ENCODE measurements at places on chromosomes 13 and 19.

DNA sequence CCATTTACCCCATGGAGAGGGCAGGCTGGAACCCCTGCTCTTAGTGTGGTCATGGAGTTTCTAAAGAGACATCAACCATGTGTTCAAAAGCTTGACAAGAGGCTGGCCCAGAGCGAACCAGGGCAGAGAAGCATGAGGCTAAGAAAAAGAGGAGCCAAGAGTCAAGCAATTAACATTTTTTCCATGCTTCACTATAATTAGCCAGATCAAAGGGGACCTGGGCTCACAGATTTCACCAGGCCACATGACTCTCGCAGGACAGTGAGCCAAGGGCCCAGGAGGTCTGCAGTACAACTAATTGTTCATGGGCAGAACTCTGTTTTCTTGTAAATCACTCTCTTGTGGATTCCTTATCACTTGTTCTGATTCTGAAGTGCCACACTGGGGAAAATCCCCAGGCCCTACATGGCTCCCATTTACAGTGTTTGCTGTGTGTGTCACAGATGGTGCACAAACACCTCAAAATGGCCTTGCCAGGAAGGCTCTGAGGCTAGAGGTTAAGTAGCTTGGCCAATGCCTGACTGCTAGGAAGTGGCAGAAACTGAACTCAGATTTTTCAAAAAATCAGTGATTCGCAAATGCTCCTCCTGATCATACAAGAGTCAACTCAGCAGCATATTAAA lies 101.2 kb downstream of the LHFPL6 start:
- DNase-seq = no peak

DNA sequence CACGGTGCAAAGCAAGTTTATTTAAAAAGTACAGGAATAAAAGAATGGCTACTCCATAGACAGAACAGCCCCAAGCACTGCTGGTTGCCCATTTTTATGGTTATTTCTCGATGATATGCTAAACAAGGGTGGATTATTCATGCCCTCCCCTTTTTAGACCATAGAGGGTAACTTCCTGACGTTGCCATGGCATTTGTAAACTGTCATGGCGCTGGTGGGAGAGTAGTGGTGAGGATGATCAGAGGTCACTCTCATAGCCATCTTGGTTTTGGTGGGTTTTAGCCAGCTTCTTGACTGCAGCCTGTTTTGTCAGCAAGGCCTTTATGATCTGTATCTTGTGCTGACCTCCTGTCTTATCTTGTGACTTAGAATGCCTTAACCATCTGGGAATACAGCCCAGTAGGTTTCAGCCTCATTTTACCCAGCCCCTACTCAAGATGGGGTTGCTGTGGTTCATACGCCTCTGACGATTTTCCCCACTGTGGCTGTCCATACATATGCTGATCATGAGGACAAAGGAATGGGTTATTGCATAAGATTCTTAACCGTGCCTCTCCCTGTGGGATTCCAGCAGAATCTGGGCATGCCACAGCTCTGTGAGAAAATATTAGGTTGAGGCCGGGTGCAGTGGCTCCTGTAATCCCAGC lies 36.9 kb upstream of the ZNF507 start:
- DNase-seq = peak; percentile 1

- no peak for DNase-seq
Measured at GRCh38 chr13:102309110-102309509, 92.7 kb downstream of the FGF14 start.

- DNase-seq = peak; percentile 70
Measured at GRCh38 chr19:34430738-34431625, 2.8 kb downstream of the UBA2 start.

- DNase-seq = peak; percentile 69
Measured at GRCh38 chr13:30463787-30464495, 1.8 kb downstream of the HMGB1 start.

DNA sequence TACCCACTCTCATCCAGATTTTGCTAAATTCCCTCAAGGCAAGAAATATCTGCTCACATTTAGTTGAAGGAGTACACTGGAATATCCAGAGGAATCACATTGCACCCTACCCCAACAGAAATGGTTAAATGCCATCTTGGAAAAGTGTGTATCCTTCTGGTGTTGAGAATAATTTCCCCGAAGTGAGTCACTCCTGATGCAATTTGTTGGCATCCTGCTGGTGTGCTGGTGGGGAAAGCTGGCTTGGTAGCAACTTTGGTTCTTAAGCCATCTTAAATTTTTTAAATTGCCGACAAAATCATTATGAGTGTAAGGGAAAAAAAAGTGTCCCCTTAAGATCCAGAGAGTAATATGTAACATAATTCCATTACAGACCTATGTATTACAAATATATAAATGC lies 337.3 kb upstream of the DACH1 start:
- DNase-seq = peak; percentile 26

DNA sequence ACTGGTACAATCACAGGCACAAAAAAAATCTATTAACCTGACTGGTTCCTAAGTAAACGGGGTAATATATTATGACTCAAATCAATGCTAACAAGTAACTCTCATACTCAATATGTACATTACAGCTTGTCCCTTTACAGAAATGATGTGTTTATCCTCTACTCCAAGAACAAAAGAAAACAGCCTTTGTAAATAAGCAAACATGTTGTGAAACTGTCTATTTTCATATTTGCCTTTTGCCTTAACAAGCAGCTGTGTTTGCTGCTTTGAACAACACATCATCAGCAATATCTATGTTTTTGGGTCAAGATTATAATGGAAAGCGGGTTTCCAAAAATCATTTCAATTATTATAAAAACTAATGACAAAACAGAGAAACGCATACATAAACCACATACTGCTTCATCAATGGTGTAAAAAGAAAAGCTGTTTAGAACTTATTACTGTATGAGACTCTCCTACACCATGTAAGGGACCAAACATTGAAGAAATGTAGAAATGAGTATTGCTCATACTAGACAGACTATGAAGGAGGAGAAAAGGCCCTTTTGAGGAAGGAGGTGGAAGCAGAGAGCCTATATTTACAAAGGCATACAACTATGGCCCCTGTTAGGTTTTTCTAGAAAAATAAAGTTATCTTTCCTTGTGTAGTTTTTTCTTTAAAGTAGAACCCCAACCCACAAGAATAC lies 14.8 kb downstream of the TBC1D4 start:
- no peak for DNase-seq

DNA sequence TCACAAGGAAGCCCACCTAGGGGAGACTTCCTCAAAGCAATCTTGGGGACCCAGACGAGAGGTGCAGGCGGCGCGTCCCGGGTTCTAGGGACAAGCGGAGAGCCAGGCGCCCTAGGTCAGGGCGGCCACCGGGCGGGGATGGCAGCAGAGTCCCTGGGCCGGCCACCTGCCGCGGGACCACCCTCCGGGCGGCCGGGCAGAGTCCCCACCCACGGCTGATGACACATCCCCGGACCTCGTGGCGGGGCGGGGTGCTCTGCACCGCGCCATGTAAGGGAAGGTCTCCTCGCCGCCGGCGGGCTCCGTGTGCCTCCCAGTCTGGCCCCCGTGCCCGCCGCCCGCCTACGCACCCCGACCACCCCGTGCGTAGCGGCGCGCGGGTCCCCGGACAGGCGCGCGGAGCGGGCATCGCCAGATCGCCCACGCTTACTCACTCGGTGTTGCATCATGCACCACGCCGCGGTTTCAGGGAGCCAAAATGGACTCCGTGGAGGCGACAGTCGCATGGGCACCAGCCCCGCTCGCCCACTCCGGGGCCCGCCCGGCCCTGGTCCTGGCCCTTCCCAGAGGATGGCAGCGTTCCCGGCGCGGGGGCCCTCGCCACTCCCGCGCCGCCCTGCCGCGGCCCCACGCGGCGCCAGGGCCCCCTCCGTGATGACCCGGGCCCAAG lies 643 bp downstream of the SLC7A1 start:
- peak; percentile 66 for DNase-seq

GRCh38 chr13:102460806-102461205 lies 59.0 kb upstream of the FGF14 start:
- no peak for DNase-seq

DNA sequence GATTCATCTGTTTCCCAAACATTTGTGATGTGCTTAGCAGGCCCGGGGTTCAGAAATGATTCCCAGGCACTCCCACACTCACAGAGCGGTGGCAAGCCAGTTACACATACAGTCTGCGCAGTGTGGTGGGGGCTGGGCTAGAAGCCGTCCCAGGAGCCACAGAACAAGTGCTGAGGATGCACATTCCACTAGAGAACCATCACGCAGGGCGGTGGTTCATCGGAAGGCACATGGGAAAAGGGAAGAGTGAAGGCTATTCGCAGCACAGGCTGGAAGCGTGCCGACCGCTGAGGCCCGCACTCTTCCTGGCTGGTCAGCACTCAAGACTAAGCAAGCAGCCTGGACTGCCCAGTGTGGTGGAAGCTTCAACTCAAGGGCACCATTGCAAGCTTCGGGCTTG lies 126.3 kb upstream of the SLC7A1 start:
- no peak for DNase-seq

DNA sequence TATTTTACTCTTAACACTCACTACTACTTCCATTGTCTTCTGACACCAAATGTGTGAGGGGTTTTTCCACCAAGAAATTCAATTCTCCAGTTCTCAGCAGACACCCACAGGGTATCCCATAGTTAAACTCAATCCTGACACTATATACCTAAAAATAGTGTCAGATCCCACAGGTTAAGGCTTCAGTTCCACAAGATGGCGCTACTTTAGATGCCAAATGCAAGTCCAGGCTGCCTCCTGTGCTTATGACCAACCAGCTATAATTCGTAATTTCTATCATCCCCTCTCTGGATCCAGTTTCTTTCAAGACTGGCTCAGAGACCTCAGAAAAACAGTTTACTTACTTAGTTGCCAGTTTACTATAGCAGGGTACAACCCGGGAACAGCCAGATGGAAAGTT lies 1146.2 kb upstream of the SPRY2 start:
- DNase-seq = peak; percentile 9

DNA sequence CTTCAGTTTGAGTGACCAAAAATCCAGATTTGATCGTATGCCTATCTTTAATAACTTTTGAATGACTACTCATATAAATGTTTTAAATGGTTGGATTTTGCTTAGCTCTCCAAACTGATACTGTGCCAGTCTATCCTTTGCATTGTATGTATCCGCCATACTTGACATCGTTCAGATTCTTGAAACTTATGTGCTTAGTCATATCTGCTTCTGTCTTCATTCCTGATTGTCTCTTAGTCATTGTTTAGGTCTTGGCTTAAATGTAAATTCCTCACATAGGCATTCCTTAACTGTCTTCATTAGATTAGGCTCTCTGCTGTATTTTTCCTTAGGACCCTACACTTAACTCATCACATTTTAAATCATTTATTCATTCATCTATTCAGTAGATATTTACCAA lies 126.0 kb downstream of the PCCA start:
- peak; percentile 84 for DNase-seq

- DNase-seq = peak; percentile 57
Measured at GRCh38 chr13:19587635-19588300, 26.4 kb upstream of the TPTE2 start.

- DNase-seq = no peak
Measured at GRCh38 chr13:44415815-44416214, 42.2 kb downstream of the SERP2 start.
